ENCODE measurements at places on chromosomes 5 and 9.

GRCh38 chr5:144028636-144029035 is 141.8 kb downstream of the YIPF5 start:
- no peak for DNase-seq

GRCh38 chr9:118281772-118282171 is 577.6 kb downstream of the TLR4 start:
- DNase-seq = no peak

DNA sequence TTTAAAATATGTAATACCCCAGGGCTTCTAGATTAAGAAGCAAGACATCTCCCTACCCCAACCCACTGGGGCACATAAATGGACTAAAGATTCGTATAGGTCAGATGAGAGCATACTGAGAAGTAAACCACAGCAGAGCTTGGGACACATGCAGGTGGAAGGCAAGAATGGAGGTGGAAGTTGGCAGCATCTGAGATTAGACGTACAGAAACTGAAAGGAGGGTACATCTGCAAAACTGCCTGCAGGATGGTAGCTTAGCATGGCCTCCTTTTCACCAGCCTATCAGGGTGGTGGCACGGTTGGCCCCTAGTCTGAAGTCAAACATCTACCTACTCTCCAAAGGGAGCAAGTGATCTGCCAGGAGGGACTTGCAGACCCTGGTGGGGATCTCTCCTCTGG is 181.8 kb downstream of the TSSK1B start:
- DNase-seq = no peak

GRCh38 chr9:82022121-82022520 is 33.5 kb downstream of the SPATA31D1 start:
- no peak for DNase-seq

DNA sequence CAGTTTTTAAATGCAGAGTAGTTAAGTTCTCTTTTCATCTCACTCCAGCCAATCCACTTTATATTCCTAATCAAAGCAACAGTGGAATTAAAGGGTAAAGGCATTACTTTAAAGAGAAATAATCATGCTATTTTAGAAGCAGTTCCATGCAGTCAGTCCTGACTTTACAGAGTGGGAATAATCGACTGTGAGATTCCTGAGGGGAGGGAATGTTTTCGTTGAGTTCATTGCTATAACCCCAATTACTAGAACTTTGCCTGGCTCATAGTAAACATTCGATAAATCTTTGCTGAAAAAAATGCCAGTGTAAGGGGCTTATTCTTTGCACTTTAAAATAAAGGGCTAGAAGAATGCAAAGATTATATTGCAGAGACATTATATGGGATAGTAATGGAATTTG is 127.2 kb upstream of the ASTN2 start:
- DNase-seq = no peak

GRCh38 chr9:87301371-87301770 is 196.3 kb upstream of the DAPK1 start:
- DNase-seq = no peak

DNA sequence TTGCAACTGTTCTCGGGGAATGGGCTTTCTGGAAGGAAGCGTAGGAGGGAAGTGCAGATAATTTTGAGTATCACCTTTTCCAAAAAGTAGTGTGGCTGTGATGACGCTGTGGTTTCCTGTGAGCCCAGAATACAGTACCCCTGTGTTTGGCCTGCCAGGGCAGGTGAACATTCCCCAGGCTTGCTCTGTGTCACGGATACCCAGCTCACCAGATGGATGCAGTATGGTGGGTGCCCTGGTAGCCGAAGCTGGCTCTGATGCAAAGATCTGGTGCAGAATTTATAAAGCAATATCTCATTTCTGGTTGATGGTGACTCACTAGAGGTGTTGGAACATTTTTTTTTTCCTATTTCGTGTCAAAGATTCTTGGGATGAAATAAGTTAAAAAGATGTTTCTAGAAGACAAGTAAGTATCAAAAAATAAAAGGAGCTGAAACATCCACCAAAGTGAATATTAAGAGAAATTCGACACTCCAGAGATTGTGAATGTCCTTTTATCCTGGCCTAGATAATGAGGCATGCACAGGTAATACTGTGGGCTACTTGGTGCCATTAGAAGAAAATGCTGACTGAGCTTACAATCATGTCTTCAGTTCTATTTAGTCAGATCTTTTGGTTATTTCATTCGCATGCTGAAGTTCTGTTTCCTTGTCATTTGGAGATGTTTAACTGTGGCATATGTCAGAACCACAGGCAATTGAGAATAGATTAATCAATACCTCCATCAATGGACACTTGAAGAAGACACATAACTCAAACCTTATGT is 200.1 kb downstream of the GADD45G start:
- no peak for DNase-seq

GRCh38 chr5:54758038-54758437 is 227.4 kb downstream of the ESM1 start:
- DNase-seq = no peak

DNA sequence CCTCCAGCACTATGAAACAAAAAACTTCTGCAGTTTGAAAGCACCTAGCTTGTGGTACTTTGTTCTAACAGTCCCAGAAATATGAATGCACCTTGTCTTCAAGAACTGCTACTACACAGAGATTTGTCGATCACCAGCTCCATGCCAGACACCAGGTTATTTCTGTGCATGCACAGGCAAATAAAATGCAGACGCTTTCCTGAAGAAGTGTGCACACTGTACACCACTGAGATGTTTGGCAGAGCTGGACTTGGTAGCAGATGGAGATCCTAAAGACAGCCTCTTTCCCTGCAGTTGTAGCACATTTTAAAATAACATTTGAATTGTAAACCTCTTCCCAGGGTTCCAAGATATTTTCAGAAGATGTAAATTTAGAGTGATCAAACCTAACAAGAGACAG is 730.0 kb downstream of the MTRR start:
- DNase-seq = no peak
